ENCODE measurements at places on chromosomes 1 and 21. TPM values are rescaled to one million over a fixed set of nuclear protein-coding genes. Genes with fewer than 3 reads are reported as not detected.

Gene IKBKE
- total RNA-seq, result 1.3 TPM

Gene FALEC
- not detected for total RNA-seq

Gene DCDC2B
- not detected for total RNA-seq

Gene CTTNBP2NL
- total RNA-seq, result 14.1 TPM

Gene GBP7
- total RNA-seq, result not detected

Gene ITLN1
- total RNA-seq, result not detected

Gene EPS8L3
- not detected for total RNA-seq

Gene CLCA1
- total RNA-seq, result not detected

Gene LMNA
- 269 TPM for total RNA-seq

Gene C1orf141
- total RNA-seq, result not detected

Gene TCHH
- total RNA-seq, result not detected

Gene IL24
- not detected for total RNA-seq

Gene GJC2
- 0.88 TPM for total RNA-seq

Gene LRRC38
- not detected for total RNA-seq

Gene TFF1
- total RNA-seq, result not detected

Gene TRIM67
- not detected for total RNA-seq

Gene RIPPLY3
- not detected for total RNA-seq

Gene KIF14
- 0.08 TPM for total RNA-seq

Gene THRAP3
- 84.7 TPM for total RNA-seq

Gene CD101
- total RNA-seq, result 0.86 TPM

Gene S100PBP
- total RNA-seq, result 9.1 TPM

Gene CACNA1S
- total RNA-seq, result not detected

Gene EDARADD
- total RNA-seq, result 1.2 TPM

Gene CD1B
- not detected for total RNA-seq

Gene RNF2
- total RNA-seq, result 12.4 TPM

Gene AADACL3
- total RNA-seq, result not detected

Gene TRAF3IP3
- total RNA-seq, result not detected

Gene ELAPOR1
- total RNA-seq, result 0.44 TPM

Gene KIF17
- 3.2 TPM for total RNA-seq

Gene ERICH3
- total RNA-seq, result not detected

Gene PGLYRP4
- total RNA-seq, result not detected

Gene PLPPR4
- total RNA-seq, result 0.79 TPM

Gene TMCO1
- total RNA-seq, result 66.6 TPM

Gene TBX15
- total RNA-seq, result 0.19 TPM

Gene LRRC3
- 2.3 TPM for total RNA-seq

Gene OR2L8
- not detected for total RNA-seq

Gene PLXNA2
- total RNA-seq, result 15.2 TPM

Gene OR2L13
- not detected for total RNA-seq

Gene TNFRSF25
- 7.0 TPM for total RNA-seq

Gene RYR2
- total RNA-seq, result 822 TPM

Gene IL20
- not detected for total RNA-seq

Gene C4BPA
- not detected for total RNA-seq

Gene RXFP4
- total RNA-seq, result not detected

Gene CA6
- total RNA-seq, result not detected

Gene LENEP
- total RNA-seq, result not detected

Gene SIPA1L2
- total RNA-seq, result 70.8 TPM

Gene ARHGAP30
- 32.2 TPM for total RNA-seq

Gene TAGLN2
- 205 TPM for total RNA-seq

Gene KRTAP19-8
- not detected for total RNA-seq

Gene KCNA3
- total RNA-seq, result 0.21 TPM

Gene TOR1AIP2
- 47.9 TPM for total RNA-seq

Gene CFHR4
- total RNA-seq, result not detected

Gene COL24A1
- 0.31 TPM for total RNA-seq

Gene GDAP2
- total RNA-seq, result 22.2 TPM

All from heart left ventricle (tissue), 16 donors.